ENCODE measurements at places on chromosomes 11 and 22.
A peak's percentile ranks its signal among the peaks of the same experiment; 100 is the strongest.

DNA sequence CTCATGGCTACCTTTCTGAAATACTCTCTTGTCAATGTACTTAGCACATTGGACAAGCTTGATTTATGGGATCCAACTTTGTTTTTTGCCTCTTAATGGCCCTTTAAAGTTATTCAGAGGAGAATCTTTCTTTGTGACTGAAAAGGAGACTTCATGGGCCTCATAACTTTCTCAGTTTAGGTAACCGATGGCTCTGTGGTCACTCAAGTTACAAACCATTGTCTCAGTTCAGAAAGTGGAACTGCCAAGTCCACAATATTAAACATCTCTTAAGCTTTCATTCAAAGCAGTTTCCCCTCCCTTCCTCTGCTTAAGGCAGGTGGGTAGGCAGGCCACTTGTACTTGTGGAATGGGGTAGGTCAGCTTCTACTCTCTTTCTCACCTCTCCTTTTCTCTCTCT, 12.3 kb upstream of the ARL14EP start:
- DNase-seq, result no peak

DNA sequence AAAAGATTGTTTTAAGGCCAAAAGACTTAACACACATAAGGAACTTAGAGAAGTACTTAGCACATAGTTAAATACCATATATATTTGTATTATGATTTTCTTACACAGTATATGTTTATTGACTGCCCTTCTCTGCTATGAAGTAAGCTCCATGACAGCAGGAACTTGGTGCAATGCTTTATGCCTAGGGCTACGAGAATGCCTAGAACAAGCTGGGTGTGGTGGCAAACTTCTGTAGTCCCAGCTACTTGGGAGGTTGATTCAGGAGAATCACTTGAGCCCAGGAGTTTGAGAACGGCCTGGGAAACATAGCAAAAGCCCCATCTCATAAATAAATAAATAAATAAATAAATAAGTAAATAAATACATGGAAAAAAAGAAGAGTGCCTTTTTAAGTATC, 1.9 kb downstream of the SLC5A12 start:
- no peak for DNase-seq

GRCh38 chr11:70288721-70289120, 18.2 kb downstream of the PPFIA1 start:
- no peak for DNase-seq

- DNase-seq, result no peak
Observed at GRCh38 chr11:15929371-15929901, 426.9 kb downstream of the SOX6 start.

- DNase-seq, result no peak
Observed at GRCh38 chr22:43566561-43567332, 154.9 kb downstream of the MPPED1 start.

- DNase-seq, result no peak
Observed at GRCh38 chr11:86056351-86056854, 12.5 kb downstream of the PICALM start.

GRCh38 chr22:43313244-43313889, 29.8 kb downstream of the SCUBE1 start:
- DNase-seq, result no peak

DNA sequence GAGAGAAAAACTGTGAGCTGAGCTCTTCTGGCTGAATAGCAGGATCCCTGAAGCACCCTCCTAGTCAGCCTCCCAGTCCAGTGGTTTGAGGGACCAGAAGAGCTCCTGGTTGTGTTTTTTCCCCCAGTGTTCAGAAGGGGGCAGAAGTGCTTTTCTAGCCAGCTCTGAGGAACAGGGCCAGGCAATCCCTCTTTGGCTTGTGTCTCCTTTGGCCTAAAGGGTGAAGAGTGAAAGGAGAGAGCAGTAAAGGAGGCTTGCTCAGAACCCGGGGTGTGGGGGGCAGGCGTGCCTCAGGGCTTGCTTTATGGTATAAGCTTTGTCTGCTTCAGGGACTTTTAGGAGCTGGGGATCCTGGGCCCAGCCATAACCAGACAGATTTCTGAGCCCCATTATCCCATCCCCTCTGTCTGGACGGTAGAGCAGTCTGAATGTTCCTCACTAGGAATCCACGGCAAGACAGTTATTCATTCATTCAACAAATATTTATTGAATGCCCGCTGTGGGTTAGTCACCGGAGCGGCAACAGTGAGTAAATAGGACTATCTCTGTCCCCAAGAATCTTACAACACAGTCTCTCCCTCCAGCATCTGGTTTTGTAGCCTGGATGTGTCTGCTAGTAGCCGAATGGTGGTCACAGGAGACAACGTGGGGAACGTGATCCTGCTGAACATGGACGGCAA, 14.5 kb downstream of the ACP2 start:
- no peak for DNase-seq

GRCh38 chr11:62705880-62706849, 1.1 kb downstream of the BSCL2 start:
- peak; percentile 90 for DNase-seq

GRCh38 chr22:36660510-36660840, 43.1 kb downstream of the CACNG2 start:
- DNase-seq, result no peak

- no peak for DNase-seq
Observed at GRCh38 chr11:113296447-113297205, 17.8 kb upstream of the TTC12 start.

DNA sequence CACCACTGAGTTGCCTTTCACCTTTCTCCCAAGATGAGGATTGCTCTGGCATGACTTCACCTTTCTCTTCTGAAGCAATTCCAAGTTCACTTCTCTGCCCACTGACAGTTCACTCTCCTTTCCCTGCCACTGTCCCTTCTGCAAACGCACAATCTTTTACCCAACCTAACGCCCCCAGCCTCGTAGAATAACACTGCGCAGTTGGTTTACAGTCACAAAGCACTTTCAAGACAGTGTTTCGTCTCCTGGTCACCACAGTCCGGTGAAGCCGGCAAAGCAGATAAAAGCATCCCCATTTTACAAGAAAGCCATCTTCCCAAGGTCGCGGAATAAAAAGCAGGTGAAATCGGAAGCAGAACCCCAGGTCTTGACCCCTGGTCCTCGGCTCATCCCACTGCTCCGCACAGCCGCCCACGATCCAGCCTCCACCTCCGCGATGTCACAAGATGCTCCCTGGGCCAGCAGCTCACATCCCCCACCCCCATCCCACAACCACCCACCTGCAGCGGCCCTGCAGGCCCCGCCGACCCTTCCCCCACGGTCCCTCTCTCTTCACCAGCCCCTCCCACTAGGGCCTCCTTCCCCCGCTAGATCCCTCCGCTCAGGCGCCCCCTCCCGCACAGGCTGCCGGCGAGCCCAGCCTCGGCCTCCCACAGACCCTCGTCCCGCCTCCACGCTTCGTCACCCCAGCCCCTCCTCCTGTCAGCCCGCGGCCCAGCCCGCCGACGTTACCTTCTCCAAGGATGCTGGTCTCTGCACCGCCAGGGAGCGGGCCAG, 585 bp downstream of the PI4KA start:
- DNase-seq, result peak; percentile 86

Measured in stimulated activated naive CD4-positive, alpha-beta T cell treated with Interleukin-2 at 50 U/mL for 16 hours (primary cell).